ENCODE measurements at places on chromosomes 2 and 18.

DNA sequence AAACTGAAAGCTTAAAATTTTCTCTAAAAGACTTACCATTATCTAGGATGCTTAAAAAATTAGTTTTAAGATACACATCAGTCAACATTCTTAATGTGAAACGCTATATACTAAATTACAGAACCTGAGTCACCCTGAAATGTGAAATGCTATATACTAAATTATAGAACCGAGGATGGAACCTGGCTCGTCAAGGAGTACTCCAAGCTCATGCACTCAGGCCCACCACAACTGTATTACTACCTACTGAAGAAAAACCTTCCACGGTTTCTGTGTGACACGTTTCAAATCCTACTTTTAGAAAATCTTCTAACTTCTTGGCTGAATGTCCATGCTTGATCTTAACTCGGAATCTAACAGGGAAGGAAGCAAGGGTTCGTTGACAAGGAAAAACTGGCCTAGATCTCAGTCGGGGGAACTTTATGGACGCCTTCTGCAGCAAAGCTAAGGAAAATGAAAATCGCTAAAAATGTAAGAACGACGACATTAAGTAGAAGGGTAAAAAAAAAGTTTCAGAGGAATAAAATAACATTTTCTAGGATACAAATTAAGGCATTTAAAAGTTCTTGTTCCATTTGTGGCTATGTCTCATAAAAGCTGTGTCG lies 1.4 kb downstream of the PRKD3 start:
- peaks cover 29% of the 10 kb centered on the region for H3K27me3 ChIP-seq
- H3K36me3 ChIP-seq, result peaks cover 9% of the 10 kb centered on the region
- H3K4me3 ChIP-seq, result peak overlapping the region; percentile 92
- H3K27ac ChIP-seq, result peak overlapping the region; percentile 72
- H3K4me1 ChIP-seq, result peaks cover 37% of the 10 kb centered on the region

DNA sequence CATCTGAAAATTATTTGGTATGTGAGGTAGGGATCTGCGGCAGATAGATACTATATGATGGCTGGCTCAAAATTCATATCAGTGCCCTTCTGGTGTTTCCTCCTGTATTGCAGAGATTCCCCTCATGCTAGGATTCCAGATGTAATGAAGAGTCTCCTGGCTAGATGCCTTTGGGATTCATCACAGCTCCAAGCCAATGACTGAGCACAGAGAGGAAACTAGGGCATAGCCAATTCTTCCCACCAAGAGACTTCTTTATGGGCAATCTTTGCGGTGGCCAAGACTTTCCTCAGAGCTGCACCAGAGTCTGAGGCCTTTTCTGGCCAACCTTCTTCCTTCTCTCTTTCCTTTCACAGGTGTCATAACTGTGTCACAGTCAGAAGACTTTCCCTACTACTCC lies 25.5 kb upstream of the CIB4 start:
- H3K4me1 ChIP-seq, result no peaks in the 10 kb centered on the region
- H3K27ac ChIP-seq, result no peak overlapping the region
- no peaks in the 10 kb centered on the region for H3K36me3 ChIP-seq
- DNase-seq, result no peak
- H3K27me3 ChIP-seq, result peaks cover 30% of the 10 kb centered on the region

GRCh38 chr2:200446612-200447011 lies 63.3 kb downstream of the KCTD18 start:
- H3K36me3 ChIP-seq, result peaks cover 71% of the 10 kb centered on the region
- H3K27me3 ChIP-seq, result no peaks in the 10 kb centered on the region
- H3K4me1 ChIP-seq, result peaks cover 23% of the 10 kb centered on the region
- DNase-seq, result no peak

GRCh38 chr2:234388591-234388990 lies 108.3 kb downstream of the ARL4C start:
- no peak overlapping the region for H3K27ac ChIP-seq
- H3K27me3 ChIP-seq, result no peaks in the 10 kb centered on the region
- H3K4me3 ChIP-seq, result no peak overlapping the region
- H3K4me1 ChIP-seq, result peaks cover 32% of the 10 kb centered on the region
- DNase-seq, result no peak

DNA sequence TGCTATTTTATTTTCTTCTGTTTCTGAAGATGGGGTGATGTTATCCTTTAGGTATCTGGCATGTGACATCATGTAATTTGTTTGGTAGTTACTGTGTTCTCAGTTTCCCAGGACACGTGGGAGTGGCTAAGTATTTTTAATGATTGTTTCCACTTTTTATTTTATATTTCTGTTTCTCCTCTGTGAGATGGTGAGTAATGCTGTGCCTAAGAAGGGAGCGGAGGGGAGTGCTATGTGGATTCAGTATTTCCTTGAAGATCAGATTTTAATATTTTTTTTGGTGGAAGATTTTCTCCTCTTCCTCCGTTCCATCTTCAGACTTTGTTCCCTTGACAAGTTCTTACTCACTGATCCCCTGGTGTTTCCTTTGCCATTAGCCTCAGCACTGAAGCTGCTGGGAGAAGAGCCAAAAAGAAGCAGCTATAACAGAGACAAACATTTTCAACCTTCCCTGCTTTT lies 180.0 kb upstream of the MMADHC start:
- no peak overlapping the region for H3K27ac ChIP-seq
- H3K4me1 ChIP-seq, result no peaks in the 10 kb centered on the region
- DNase-seq, result no peak
- H3K27me3 ChIP-seq, result no peaks in the 10 kb centered on the region
